PC-3 (cell line): ENCODE measurements at places on chromosomes 13 and 19.

DNA sequence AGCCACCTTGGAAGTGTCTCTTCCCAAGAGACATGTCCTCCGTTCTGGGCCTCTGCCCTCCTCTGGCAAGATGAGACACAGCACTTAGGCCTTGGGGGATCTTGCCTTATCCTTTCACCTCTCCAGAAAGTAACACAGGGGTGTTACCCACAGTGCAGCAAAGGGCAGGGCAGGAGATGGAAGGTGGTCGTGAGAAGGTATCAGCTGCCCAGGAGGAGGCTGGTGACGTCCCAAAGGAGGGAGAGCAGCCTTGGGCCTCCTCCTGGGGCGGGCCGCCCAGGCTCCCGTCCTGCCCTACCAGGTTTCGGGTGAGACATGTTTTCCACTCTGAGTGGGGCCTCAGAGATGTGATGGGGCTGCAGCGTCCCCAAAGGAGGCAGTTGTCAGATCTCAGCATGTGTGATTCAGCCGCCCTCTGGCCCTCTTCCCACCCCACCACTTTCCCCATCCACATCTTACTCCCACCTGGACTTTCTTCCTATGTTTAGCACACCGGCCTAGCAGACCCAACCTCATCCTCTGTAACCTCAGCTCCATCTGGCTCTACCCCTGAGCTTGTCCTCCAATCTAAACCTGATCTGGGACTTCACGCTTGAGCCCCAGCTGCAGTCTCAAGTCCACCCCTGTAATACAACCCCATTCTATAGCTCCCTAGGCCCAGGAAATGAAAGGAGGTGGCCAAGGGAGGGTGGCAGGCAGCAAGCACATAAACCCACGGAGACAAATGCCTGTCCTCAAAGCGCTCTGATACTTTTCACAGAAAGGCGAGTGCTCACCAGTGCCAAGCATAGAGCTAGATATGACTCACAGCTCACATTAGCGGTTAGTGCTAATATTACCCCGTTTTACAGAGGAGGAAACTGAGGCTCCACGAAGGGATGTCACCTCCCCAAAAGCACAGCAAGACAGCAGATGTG, 9.3 kb downstream of the POU2F2 start:
- no peaks in the 10 kb centered on the region for H3K27me3 ChIP-seq
- DNase-seq, result no peak
- H3K27ac ChIP-seq, result no peak overlapping the region
- H3K4me1 ChIP-seq, result peaks cover 14% of the 10 kb centered on the region
- H3K4me3 ChIP-seq, result no peak overlapping the region

DNA sequence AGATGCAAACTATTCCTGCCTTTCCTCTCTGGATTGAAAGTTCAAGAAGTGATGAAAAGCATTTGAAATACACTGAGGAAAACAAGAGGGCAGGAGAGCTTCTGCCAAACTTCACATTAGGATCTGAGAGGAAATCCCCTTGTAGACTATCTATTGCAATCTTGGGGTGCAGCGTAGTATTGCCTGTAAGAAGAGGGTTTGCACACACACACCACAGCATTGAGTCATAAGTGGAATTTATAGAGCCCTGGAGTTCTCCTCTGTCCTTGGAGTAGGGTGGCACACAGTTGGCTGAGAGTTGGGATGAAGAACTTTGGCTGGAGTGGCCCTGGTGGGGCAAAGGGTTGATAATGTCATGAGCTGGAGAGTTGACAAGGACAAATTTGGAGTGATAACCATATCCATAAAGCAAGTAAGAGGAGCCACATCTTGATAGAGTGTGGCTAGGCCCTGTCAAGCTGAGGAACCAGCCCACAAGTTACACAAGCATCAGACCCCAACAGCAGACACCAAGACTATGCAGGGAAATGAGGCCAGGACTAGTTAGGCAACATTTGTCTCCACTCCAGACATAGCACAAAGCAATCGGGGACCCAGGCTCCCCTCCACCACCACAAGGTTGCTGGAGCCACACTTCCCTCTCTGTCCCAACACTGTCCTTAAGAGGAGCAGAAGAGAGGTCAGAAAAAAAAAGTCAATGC, 520.9 kb downstream of the KLF5 start:
- no peaks in the 10 kb centered on the region for H3K4me1 ChIP-seq
- H3K27ac ChIP-seq, result no peak overlapping the region
- no peaks in the 10 kb centered on the region for H3K27me3 ChIP-seq
- H3K4me3 ChIP-seq, result no peak overlapping the region
- DNase-seq, result no peak

DNA sequence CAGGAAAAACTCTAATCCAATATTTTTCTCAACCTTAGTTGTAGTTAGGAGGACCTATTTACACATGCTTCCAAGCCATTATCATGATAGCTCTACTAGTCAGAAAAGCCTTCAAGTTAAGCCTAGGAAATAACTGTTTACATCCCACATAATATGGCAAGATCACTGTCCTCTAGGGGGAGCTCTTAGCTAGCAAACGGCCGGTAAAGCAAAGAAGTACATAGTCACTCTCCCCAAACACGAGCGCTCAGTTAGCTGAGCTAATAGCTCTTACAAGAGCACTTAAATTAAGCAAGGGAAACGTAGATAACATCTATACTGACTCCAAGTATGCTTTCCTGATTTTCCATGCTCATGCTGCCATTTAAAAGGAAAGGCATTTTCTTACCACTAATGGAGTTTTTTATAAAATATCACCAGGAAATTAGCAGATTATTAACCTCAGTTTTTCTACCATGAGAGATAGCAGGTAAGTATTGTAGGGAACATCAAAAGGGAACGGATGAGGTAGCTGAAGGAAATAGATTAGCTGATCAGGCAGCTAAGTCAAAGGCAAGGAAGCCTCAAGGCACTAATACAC, 100.6 kb upstream of the PABPC3 start:
- H3K27me3 ChIP-seq, result peaks cover 26% of the 10 kb centered on the region
- H3K27ac ChIP-seq, result no peak overlapping the region
- peak; percentile 86 for DNase-seq

GRCh38 chr13:20559659-20560356, 7.1 kb upstream of the IFT88 start:
- DNase-seq, result no peak
- H3K4me3 ChIP-seq, result no peak overlapping the region
- H3K4me1 ChIP-seq, result no peaks in the 10 kb centered on the region

DNA sequence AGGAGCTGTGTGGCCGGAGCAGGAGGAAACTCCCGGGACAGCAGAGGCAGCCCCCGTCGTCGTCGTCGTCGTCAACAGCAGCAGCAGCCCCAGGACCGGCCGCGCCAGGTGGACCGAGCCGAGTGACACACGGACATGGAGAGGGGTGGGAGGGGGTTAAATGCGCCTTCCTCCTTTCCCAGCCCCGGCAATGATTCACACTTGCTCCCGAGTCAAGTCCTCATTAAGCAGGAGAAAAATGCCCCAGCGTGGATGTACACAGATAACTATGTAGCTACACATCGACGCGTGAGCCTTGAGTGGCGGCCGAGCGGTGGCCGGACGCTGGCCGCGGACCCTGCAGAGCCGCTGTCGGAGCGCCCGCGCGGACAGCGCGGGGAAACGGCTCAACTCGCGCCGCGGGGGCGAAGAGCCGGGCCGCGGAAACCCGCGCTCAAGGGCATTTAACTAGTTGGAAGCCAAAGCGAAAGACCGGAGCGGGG, 645 bp downstream of the UBL3 start:
- H3K27me3 ChIP-seq, result no peaks in the 10 kb centered on the region
- peak; percentile 55 for DNase-seq
- H3K36me3 ChIP-seq, result no peaks in the 10 kb centered on the region
- peak overlapping the region; percentile 82 for H3K27ac ChIP-seq

GRCh38 chr13:48994706-48995105, 19.0 kb downstream of the FNDC3A start:
- no peaks in the 10 kb centered on the region for H3K4me1 ChIP-seq
- no peak overlapping the region for H3K27ac ChIP-seq
- no peaks in the 10 kb centered on the region for H3K27me3 ChIP-seq
- DNase-seq, result no peak
- H3K36me3 ChIP-seq, result peaks cover 5% of the 10 kb centered on the region; the same call in 1 of the 2 replicates
